Natural killer cell treated with Interleukin-12 subunit alpha and Interleukin-12 subunit beta and Interleukin-15 and Interleukin-18, amount 100 ng/mL, for 72 hours (primary cell): ENCODE measurements at places on chromosomes 11 and 22.

DNA sequence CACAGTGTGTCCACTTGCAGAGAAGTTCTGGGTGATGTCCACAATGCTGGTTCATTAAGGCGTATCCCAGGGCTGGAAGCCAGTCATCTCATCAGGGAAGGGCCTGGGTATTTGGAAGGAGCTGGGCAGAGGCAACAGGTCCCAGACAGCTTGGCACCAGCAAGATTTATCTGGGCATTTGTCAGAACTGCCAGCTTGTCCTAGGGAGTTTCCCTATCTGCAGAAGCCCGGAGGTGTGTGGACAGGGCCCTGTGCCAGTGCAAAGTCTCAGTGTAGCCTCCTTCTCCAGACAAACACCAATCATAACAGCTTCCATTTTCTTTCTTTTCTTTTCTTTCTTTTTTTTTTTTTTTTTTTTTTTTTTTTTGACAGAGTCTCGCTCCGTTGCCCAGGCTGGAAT, 125.3 kb upstream of the TIMP3 start:
- H3K4me1 ChIP-seq = no peaks in the 10 kb centered on the region
- peaks cover 25% of the 10 kb centered on the region for H3K27me3 ChIP-seq
- no peak overlapping the region for H3K4me3 ChIP-seq
- no peaks in the 10 kb centered on the region for H3K36me3 ChIP-seq

- no peaks in the 10 kb centered on the region for H3K27me3 ChIP-seq
- H3K36me3 ChIP-seq = no peaks in the 10 kb centered on the region
- DNase-seq = no peak
- no peak overlapping the region for H3K27ac ChIP-seq
- H3K4me1 ChIP-seq = no peaks in the 10 kb centered on the region
These were observed 68.3 kb upstream of the POU2AF2 start for GRCh38 chr11:111177037-111177871.

DNA sequence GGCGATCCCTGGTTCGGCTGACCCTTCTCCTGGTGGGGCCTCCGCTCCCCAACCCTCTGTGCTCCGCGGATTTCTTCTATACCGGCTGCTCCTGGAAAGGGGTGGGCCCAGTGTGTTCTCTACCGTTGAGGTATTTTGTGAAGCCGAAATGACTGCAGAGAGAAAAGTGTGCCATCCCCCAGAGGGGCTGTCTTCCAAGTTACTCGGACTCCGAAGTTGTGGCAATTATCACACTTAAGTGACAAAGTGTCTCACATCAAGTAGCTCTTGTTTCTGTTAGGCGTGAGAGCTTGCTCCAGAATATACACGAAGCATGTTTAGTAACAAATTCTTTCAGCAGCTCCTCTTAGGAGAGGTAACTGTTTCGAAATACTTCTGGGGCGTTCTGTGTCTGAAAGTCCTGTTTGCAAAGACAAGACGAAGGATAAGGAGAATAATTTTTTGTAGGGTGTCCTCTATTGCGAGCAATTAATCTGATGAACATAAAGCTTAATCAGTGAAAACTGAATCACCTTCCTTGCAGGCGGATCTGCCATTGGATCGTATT, 434 bp downstream of the XPNPEP3 start:
- H3K27me3 ChIP-seq = no peaks in the 10 kb centered on the region
- H3K4me3 ChIP-seq = peak overlapping the region; percentile 95
- no peak for DNase-seq
- H3K27ac ChIP-seq = peak overlapping the region; percentile 99

DNA sequence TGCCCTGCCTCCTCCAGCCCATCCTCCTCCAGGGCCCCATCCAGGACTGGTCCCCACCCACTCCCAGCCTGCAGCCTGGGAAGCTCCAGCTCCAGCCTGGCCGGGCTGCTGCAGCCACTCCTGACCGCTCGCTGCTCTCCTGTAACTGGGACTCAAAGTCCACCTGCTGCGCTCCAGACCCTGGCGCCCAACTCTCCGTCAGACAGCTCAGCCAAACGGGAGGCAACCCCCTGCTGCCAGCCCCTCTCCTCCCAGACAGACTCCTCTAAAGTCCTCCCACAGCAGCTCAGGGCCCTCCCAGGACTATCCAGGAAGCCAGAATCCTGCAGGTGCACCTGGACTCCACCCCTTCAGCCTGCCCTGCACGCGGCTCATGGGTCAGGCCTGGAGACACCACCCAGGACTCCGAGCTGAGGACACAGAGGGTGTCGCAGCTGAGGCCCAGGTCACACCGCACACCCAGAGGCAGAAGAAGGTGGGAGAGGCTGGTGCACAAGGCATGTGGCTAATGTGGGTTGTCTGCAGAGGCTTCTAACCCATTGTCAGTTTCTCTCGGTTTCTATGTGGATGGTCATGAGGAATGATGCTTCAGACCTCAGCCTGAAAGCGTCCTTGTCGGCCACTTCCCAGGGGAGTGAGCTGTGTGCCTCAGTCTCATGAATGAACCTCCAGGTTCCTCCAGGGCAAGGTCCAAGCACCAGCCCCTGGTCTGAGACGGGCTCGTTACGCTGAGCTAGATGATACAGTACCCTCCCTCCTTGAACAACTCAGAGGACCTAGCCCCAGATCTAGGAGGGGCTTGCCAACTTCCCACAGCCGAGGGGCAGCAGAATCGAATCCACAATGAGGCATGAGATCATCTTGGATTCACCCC, 1514.8 kb downstream of the TBC1D22A start:
- H3K27me3 ChIP-seq = peaks cover 31% of the 10 kb centered on the region
- DNase-seq = no peak
- peaks cover 5% of the 10 kb centered on the region for H3K4me1 ChIP-seq
- H3K27ac ChIP-seq = no peak overlapping the region
